ENCODE measurements at places on chromosomes 4 and X. TPM values are rescaled to one million over a fixed set of nuclear protein-coding genes. Genes with fewer than 3 reads are reported as not detected.

DNA sequence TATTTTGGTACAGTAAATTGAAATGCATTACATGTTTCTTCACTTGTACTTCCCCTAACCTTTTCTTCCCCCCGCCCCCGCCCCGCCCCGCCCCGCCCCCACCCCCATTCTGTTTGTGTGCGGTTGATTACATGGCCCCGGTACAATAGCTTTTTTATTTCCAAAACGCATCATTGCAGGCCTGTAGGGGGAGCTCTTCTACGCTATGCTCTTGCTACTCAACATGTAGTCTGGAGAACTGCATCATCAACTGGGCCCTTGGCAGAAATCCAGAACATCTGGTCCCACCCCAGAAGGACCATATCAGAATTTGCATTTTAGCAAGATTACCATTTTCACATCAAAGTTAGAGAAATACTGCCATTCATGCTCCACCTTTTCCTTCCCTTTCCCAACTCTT, 333.3 kb upstream of the DDX53 start:
- peak; percentile 7 for DNase-seq

DNA sequence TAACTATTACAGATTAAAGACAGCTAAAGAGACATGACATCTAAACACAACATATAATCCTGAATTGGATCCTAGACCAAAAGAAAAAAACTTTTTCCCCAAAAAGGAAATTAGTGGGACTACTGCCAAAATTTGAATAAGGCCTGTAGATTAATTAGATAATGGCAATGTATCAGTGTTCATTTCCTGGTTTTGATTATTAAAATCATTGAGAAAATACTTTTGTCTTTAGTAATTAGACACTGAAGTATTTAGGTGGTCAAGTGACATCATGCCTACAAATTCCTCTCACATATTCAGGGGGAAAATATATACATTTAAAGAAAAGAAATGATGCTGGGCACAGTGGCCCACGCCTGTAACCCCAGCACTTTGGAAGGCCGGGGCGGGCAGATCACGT, 10.4 kb upstream of the USO1 start:
- no peak for DNase-seq

IRS4 gene
- not detected for total RNA-seq

FRAS1 gene
- total RNA-seq: not detected

DNA sequence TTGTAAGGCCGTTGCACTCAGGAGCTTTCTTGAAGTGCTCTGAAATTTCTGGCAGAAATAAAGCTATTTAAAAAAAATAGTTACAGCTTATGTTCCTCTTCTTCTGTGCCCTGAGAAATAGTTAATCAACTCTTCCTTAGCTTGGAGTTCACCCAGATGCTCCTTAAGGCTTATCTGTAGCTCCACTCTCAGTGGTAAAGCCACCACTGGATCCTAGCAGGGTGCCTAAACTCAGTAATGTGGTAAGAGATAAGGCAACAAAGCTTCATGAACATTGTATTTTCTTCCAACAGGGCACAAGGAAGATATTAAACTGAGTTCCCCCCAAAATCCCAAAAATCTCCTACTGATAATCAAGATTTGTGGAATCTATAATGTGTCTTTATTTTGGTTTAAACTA, 299.5 kb downstream of the MAPK10 start:
- no peak for DNase-seq

GRCh38 chr4:106305435-106306055, 10.5 kb downstream of the TBCK start:
- DNase-seq: no peak

ITGB1BP2 gene
- 5.6 TPM for total RNA-seq

DNA sequence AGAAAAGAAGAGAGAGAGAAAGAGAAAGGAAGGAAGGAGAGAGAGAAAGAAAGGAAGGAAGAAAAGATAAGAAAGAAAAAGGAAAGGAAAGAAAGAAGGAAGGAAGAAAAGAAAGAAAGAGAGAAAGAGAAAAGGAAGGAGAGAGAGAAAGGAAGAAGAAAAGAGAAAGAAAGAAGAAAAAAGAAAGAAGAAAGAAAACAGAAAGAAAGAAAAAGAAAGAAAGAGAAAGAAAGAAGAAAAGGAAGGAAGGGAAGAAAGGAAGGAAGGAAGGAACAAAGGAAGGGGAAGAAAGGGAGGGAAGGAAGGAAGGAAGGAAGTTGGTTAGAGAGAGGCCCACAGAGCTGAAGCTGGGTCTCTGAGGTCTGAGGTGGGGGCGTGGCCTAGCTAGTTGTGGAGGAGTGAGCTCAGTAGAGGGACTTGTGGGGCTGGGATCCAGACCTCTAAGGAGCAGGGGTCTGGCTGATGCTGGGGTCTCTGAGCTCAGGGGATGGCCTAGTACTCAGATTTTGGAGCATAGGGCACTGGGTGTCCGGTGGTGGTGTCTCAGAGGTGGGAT, 27.1 kb upstream of the PDZD4 start:
- DNase-seq: no peak

DNA sequence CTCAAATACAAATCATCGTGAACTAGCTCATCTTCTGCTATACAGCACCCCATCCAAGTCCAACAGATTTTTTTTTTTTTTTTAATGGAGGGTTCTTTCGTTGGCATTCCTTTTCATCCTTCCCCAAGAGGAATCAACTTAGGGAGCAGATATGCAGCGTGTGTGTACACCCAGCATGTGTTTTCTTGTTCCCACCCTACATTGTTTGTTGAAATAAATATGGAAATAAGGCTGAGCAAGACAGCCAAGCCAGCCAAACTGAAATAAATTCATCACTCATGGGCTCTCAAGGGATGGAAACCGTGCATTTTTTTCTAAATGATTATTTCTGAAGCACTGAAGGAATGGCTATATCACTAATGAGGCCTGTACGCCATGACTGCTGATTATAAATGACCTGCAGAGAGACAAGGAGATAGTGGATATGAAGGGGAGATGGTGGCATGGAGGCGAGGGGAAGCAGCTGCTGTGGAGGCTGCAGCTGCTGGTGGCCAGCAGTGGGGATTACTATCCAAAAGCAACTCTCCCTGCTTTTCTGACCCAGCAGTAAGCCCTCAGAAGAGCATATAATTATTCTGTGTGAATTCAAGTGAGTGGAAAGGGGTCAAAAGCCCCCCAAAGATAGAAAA, 173.9 kb downstream of the MGST2 start:
- DNase-seq: no peak

DNA sequence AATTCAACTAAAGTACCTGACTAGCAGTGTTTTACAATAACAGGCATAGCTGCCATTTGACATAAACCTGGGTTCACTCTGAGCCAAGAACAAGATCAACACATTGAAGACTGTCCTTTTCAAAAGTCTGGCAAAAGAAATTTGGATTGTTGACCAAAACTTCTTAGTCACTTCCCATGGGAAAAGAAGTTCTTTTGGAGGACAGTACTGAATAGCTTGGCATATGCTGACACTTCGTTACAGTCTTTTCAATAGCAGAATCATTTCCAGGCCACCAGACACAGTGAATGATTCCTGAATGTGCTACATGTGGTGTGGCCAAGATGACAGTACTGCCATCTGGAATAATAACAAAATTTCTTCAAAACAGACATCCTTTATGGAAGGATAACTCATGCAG, 560.3 kb downstream of the GRID2 start:
- DNase-seq: no peak

DNA sequence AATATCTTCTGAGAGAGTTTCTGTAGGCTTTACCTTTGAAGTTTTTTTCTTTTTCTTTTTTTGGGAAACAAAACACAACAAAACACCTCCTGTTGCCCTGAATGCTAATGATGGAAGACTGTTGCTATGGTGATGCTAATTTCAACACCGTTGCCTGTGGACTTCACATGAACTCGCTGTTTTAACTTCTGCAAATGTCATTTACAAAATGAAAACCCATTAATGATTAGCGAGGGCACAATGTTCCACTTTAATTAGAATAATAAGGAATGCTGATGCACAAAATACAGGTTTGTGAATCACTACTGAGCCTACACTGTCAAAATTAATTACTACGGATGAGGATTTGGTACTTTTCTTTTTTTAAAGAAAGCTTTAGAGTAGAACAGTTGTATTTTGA, 227.1 kb upstream of the FTHL17 start:
- no peak for DNase-seq

DNA sequence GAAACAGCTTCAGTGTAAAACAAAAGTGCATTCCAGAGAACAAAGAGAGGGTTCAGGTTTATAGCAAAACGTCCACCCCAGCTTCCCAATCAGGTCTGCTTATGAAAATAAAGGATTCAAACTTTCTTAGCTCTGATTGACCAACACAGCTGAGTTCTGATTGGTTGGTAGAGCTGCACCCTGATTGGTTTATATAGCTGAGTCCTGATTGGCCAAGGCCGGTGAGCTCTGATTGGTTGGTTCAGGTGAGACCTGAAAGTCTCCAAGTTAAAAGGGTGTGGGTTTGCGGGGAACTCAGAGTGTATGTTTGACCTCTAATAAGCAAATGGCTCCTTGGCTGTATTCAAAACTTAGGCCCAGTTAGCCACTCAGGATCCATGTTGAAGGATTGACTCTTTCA, 20.9 kb downstream of the CLRN2 start:
- no peak for DNase-seq
